T-helper 9 cell (primary cell): ENCODE measurements at places on chromosomes 5 and 9.

DNA sequence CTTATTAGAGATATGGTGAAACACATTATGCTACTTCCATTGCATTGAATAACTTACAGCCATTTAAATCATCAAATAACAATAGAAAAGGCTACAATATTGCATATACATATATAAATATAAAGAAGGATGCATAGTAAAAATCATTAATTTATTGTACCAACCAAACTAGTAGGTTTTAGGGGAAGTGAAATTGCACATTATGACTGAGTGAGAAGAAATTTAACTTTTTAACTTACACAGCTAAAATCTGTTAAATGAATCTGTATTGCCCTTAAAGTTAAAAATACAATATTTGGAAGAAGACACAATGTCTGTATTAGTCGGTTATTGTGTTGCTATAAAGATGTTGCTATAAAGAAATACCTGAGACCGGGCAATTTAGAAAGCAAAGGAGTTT, 2073.7 kb upstream of the ACO1 start:
- DNase-seq: no peak

- DNase-seq: no peak
These were observed 114.4 kb upstream of the DMRTA1 start for GRCh38 chr9:22332202-22332601.

DNA sequence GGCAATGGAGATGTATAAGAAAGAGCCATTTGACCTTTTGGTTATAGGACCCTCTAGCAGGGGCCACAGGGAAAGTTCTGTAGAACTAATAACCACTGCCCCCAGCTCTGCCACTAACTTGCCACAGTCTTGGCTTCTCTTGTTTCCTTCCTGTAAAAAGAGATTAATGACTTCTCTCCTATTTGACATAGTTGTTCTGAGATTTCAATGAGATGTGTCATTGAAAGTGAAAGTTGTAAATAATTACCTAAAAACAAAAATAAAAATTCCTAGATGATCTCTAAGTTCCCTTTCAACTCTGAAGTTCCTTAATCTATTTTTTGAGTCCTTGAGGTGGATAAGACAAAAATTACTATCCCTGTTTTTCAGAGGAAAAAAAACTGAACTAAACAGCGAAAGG, 1.4 kb upstream of the KIF12 start:
- no peak for DNase-seq

DNA sequence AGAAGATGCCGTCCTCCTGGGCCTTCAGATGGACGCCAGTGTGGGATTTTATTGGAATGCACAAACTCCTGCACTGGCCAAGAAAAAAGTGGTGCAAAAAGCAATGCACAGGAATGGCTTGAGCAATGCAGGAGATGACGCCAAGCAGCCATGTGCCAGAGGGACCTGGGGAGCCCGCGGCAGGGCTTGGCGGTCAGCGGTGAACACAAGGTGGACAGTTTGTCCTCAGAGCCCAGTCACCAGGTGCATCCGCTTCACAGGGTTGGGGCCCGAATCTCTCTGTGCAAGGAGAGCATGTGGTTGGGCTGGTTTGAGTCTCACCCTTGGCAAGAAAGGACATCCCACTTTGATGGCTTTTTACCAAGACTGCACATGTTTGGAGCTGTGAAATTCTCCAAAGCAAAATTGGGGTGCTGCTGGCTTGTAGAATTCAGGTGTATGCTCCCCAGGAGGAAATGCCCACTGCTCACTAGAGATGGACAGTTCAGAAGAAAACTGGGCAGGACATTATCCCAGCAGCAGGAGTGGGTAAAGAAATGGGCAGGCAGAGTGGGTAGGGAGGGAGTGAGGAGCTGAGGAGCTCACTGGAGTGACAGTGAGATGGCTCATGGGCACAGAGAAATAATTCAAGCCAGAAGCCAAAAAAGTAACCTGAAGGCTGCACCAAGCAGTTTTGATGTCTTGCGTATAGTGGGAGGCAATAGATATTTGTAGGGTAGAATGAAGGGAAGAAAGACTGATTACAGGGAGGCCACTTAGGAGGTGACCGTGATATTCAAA, 463.9 kb downstream of the MTRR start:
- DNase-seq: no peak

GRCh38 chr9:105150991-105151685, 93.3 kb upstream of the SLC44A1 start:
- DNase-seq: no peak
